Endothelial cell of umbilical vein (primary cell): ENCODE measurements at places on chromosomes 2 and 18. TPM values are rescaled to one million over a fixed set of nuclear protein-coding genes. Genes with fewer than 3 reads are reported as not detected.

NT5C1B gene
- not detected in 2 replicates for polyA plus RNA-seq

GKN2 gene
- not detected in 2 replicates for polyA plus RNA-seq

POTEI gene
- polyA plus RNA-seq: 0.10 TPM in 2 replicates

OTX1 gene
- polyA plus RNA-seq: 0.05 TPM in 1 of 2 replicates, not detected in the other

GRCh38 chr2:25316101-25316500 lies 25.6 kb downstream of the DNMT3A start:
- DNase-seq: no peak

GRCh38 chr2:105788670-105789290 lies 44.1 kb downstream of the NCK2 start:
- no peak for DNase-seq

- no peak for DNase-seq
Measured at GRCh38 chr2:235343156-235343774, 150.6 kb upstream of the AGAP1 start.

DNA sequence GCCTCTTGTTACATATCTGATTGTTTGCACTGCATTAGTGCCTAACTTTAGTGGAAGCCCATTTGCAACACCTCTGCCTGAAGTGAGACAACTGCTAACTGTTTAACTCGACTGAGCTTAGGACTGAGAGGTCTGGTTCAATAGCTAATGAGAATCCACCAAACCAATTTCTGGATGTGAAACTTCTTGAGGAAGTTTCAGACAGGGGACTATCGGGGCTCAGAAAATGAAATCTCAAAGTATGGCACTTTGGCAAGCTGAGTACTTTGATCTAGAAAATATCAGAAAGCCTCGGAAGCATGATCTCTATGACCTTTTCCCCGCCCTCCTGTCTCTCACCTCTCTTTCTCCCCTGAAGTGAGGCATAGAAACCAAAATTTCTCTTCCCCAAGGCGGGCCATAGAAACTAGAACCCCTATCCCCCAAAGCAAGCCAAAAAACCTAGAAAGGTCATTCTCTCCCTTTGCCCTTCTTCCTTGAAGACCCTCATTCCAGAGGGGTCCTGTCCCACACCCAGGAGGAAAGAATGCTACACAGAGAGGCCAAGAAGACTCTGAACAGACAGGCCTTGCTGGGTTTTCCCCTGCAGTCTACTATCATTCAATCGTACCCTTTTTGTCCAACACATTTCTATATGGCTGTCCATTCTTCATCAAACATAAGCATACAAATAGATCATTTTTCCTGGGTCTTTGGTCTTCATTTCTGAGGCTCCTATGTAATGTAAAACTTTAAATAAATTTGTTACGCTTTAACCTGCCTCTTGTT lies 69.6 kb upstream of the CREB1 start:
- no peak for DNase-seq

DNA sequence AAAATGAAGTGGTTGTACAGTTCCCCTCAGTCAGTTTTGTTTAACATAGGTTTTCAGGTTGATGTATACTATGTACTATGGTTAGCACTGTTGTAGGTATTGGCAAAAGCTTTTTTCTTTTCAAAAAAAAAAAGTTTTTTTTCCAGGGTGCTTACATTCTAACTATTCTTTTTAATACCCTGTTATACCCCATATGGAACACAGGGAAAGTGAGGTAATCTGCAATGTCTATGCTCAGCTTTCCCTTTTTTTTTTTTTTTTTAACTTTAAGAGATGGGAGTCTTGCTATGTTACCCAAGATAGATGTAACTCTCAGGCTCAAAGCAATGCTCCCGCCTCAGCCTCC lies 590 bp upstream of the CCDC138 start:
- no peak for DNase-seq

GRCh38 chr2:61017556-61018317 lies at the start of the genes PEX13 and PUS10:
Gene PEX13 (plus strand): TSS chr2:61017720. CDS start chr2:61017760, 40 bp downstream.
Gene PUS10 (minus strand): TSS chr2:61018255. CDS start chr2:61011890, 6,365 bp downstream.
- DNase-seq: peak; percentile 89

GRCh38 chr2:126656431-126657147 lies 631 bp downstream of the GYPC start:
- no peak for DNase-seq
